ENCODE measurements at places on chromosomes 4 and X. TPM values are rescaled to one million over a fixed set of nuclear protein-coding genes. Genes with fewer than 3 reads are reported as not detected.

DNA sequence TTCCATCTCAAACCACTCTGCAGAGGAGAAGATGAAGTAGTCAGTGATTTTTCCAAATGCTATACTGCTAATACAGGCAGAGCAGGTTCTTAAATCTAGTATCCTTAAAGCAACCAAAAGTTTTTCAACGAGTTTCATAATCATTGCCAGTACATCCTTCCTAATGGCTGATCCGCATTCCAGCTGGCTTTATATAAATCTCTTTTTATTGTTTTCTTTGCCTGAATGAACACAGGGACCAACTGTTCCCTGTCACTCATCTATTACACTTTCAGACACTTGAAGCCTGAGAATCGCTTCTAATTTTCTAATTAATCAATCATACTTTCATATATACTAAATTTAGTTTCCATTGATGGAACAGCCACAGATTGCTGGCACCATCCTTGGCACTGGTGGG is 508.6 kb downstream of the RAB28 start:
- DNase-seq: no peak

- no peak for DNase-seq
These were observed 25.1 kb downstream of the DDX60 start for GRCh38 chr4:168293386-168293975.

GRCh38 chr4:112063260-112063659 is 82.0 kb upstream of the FAM241A start:
- no peak for DNase-seq

- no peak for DNase-seq
These were observed 4.7 kb upstream of the ASB5 start for GRCh38 chr4:176273736-176274135.

DNA sequence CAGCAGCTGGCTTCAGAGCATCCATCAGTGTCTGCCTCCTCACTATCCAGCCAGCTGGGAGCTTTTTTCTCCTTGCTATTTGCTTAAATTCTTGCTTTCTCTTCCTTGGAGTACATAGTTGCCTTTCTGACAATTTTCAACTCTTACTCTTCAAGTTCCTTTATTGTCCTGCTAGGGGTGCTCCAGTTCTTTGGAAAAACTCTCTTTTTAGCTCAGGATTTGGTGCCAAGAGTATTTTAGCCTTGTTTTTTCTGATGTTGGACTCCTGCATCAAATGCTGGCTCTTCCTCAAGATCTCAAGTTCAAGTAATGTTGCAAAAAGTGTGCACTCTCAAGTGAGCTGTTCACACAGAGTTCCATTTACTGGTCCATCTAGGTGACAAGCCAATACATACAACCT is 126.4 kb downstream of the KDR start:
- DNase-seq: no peak

DNA sequence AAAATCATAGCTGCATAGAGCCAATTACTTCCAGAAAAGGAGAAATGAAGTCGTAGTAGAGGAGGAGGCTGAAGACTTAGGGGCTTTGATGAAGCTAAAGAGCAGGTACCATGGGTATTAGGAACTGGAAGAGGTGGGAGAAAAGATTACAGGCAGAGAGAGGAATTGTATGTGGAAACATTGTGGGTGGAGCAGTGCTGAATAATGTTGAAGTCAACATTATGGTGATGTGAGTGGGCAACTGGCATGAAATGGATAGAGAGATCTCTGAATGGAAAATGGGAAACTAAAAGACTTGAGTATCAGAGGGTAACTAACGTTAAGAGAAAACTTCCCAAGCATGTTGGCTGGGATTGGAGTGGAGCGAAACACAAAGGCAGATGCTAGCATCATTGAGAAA is 92.5 kb downstream of the AREG start:
- no peak for DNase-seq

CXorf58 gene
- 0.14 TPM for polyA plus RNA-seq

GRCh38 chr4:140163029-140163810 is 9.2 kb upstream of the MAML3 start:
- DNase-seq: no peak

FGB gene
- polyA plus RNA-seq: not detected

FRMPD4 gene
- not detected for polyA plus RNA-seq

DNA sequence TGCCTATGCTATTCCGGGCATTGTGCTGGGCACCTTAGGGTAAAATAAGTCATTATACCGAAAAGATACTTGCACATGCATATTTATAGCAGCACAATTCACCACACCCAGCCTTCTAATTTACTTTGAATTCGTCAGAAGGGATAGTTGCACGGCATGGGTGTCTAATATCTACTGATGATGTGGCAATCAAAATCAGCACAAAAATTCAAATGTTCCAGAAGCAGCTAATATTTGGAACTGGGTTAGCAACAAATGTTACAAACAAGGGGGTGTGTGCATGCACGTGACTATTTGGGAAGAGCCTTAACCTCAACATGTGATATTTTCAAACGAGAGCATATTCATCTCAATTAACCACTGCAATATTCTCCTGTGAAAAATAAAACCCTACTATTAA is 79.7 kb upstream of the PRSS48 start:
- DNase-seq: no peak

GRCh38 chrX:97399400-97399799 is 515.7 kb downstream of the RPA4 start:
- DNase-seq: no peak

- DNase-seq: no peak
These were observed 10.9 kb upstream of the PORCN start for GRCh38 chrX:48497871-48498270.

DNA sequence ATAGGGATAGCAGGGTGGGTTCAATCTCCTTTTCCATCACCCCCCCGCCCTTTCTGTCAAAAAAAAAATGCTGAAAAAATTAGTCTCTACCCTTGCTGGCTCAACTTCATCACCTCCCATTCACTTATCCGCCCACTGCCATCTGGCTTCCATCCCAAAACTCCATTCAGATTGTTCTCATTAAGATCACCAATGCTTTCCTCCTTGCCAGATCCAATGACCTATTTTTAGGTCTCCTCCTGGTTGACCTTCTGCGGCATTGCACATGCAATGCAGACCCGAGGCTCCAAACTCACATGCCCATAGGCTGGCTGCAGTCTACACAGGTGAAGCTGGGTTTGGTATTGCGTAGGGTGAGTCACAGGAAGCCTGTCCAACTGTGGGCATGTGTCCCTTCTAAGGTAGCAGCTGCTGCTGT is 21.1 kb upstream of the STIM2 start:
- DNase-seq: no peak

DNA sequence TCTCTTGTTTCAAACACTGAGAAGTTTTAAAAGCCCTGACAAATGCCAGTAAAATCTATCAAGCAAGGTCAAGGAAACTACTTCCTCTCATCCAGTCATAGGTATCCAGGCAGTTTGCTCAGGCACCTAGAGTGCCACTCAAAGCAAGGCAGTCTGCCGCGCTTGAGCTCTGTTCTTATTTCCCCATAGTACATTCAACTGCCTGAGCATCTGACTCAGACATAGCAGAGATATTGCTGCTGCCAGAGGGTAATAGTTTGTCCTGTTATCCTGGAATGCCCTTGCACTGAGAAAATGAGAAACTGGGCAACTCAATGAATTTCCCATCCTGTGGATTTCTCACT is 16.1 kb upstream of the ATP8A1 start:
- no peak for DNase-seq

- peak; percentile 9 for DNase-seq
These were observed 25.1 kb upstream of the CLDN34 start for GRCh38 chrX:9942086-9942485.

DNA sequence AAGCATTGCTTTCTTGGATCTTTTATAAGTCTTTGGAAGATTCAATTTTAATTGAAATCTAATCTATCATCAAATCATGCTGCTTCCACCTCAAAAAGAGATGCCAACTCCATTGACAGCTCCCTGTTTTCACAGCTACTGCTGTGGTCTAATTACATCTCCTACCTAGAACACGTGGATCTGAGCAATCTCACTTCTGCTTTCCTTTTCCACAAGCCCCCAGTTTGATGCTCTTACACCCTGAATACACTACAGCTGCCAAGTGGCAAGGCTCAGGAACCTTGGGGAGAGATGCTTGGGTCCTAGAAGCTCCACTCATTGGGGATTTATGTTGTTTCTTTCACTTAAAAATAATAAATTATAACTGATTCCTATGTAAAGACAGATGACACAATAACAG is 172.0 kb downstream of the CFAP299 start:
- DNase-seq: no peak

DNA sequence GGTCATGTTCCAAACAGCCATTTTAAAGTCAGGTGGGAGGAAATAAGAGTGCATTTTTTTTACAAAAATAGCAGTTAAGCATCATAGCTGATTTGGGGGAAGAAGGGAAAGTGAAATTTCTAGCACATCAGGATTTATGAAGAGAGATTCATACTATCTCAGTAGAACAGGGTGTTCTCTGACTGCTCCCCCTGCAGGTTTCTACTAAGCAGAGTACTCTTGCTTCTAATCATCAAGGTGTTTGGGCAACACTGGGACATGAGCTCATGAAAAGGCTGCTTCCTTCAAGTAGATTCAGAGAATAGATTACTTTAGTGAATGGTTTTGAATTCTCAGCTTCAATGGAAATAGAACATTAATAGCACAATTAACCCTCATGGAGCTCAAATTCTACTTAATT is 591.4 kb upstream of the PCDH10 start:
- DNase-seq: no peak

DNA sequence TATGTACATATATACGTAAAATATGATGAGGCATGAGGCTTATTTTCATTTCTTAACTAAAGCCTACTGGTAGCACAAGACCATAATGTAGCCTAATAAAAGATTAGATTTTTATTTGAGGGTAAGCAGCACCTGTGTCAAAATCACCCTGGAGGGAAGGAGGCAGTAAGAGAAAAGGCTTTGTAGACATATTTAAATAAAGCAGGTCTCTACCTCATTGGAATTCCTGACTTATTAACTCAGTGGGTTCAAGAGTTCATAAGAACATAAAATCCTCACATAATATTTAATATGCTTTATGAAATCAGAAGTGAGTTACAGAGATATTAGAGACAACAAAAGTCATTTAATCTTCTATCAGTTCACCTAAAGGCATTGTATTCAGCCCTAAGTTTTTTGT is 261.6 kb upstream of the ANKRD50 start:
- DNase-seq: no peak

DNA sequence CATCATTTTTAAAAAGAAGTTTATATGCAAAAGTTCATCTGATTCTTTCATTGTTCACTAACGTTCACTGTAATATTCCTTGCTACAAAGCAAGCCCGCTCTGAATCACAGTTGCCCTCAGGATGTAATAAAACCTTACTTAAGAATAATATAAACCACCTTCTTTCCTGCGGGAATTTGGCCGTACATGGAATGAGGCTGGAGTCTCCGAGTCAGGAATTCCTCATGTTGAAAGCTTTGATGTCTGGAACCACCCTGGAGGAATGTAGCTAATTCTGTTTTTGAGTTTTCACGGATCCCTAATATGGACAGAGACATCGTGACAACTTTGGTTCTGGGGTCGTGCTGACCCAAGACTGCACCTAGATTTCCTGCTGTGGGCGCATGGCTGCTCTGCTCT is 58.5 kb downstream of the CRLF2 start:
- no peak for DNase-seq

DNA sequence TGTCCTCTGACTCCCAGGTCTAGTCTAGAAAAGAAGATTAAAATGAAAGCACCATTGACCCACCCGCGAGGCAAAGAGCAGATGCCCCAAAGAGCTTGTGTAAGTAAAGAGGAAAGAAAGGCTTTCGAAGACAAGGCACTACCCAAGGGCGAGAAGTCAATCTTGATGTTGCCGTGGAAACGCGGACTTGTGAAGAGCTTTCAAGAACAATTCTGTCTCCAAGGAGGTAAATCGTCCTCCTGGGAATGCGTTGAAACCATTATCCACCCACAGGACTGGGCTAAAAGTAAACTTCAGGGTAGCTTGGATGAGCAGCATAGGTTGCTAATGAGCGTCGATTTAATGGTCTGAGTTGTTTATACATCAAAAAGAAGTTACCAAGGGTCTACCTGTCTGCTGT is 189.3 kb downstream of the DHRSX start:
- no peak for DNase-seq

GRCh38 chrX:72620550-72621145 is 48.0 kb upstream of the HDAC8 start:
- no peak for DNase-seq

ERVMER34-1 gene
- not detected for polyA plus RNA-seq

GRCh38 chr4:185709802-185710486 is 102.0 kb downstream of the SORBS2 start:
- DNase-seq: no peak

- DNase-seq: no peak
These were observed 86.7 kb upstream of the PAK3 start for GRCh38 chrX:111009256-111009655.

GRCh38 chr4:185171373-185172071 is 28.5 kb downstream of the SLC25A4 start:
- no peak for DNase-seq

DNA sequence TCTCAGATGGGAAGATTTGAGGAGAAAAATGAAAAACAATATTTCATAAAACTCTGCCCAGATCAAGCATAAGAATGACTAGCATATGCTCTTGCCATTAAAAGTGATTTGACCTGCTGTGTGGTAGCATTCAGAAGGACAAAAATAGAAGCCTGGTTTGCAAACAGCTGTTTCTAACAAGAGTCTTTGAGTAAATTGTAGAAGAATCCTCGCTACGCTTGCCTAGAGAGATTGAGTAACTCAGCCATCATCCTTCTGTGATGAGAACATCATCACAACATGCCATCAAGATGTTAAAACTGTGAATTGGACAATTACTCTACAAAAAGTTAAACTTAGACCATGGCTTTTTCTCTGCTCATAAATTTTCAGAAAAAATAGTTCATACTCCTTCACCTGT is 168.9 kb upstream of the PUDP start:
- DNase-seq: no peak

CORIN gene
- polyA plus RNA-seq: not detected

- no peak for DNase-seq
These were observed 75.1 kb upstream of the MBNL3 start for GRCh38 chrX:132563976-132564375.

DNA sequence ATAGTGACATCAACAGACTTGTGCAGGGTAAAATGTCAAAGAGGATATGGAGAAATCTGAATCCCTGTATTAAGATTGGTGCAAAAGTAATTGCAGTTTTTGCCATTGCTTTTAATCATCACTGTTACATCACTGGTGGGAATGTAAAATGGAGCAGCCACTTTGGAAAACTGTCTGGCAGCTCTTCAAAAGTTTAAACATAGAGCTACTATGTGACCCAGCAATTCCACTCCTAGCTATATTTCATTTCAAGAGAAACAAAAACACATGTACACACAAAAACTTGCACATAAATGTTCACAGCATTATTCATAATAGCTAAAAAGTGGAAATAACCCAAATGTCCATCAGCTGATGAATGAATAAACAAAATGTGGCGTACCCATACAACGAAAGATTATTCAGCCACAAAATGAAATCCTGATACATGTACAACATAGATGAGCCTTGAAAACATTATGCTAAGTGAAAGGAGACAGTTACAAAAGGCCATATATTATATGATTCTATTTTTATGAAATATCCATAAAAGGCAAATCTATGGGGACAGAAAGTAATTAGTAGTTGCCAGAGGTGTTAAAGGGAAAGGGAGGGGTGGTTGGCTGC is 106.4 kb downstream of the AMELX start:
- no peak for DNase-seq

ZFX gene
- 43.8 TPM for polyA plus RNA-seq

- DNase-seq: no peak
These were observed 199.6 kb upstream of the MID1 start for GRCh38 chrX:10819973-10820372.

S100P gene
- polyA plus RNA-seq: 1.3 TPM

All from CD4-positive, alpha-beta memory T cell (primary cell).